GM12865 (cell line): ENCODE measurements at places on chromosomes 5 and 9.

- DNase-seq = no peak
Observed at GRCh38 chr5:59021837-59022514, 439.1 kb downstream of the RAB3C start.

GRCh38 chr9:76366275-76366674, 28.0 kb downstream of the RFK start:
- DNase-seq = no peak

- DNase-seq = no peak
Observed at GRCh38 chr5:148790545-148791333, 35.7 kb upstream of the ADRB2 start.

DNA sequence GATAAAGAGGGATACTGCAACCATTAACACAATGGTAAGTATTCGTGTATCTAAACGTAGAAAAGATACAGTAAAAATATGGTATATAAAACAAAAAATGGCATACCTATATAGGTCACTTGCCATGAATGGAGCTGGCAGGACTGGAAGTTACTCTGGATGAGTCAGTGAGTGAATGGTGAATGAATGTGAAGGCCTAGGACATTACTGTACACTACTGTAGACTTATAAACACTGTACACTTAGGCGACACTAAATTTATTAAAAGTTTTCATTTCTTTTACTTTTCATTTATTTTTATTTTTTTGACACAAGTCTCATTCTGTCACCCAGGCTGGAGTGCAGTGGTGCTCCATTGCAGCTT, 14.1 kb downstream of the TDRD7 start:
- DNase-seq = no peak

DNA sequence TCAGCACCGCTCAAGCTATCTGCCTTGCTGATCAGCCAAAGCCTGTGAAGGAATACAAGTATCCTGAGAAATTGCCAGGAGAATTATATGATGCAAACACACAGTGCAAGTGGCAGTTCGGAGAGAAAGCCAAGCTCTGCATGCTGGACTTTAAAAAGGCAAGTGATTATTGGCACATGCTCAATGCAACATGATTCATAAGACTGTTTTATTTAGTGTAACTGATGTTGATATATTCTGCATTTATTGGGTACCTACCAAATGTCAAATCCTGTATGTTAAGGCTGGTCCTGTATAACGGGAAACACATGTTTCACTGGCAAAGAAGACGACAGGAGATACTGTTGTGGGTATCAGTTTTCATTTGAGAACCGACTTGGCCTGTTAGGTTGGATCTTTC, 69.0 kb downstream of the ADAMTS16 start:
- no peak for DNase-seq

- DNase-seq = no peak
Observed at GRCh38 chr5:57863661-57864060, 381.1 kb upstream of the ACTBL2 start.

DNA sequence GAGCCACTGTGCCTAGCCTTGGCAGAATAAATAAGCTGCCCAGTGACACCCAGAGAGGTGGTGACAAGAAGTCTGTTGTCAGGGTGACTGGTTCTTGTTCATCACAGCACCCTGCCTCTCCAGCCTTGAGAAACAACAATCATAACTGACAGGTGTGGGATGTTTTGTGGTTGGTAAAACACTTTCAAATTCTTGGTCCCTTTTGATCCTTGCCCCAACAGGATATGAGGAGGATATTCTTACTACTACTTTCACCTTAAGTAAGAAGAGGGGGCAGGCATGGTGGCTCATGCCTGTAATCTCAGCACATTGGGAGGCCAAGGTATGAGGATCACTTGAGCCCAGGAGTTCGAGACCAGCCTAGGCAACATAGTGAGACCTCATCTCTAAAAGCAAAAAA, 14.2 kb upstream of the FRRS1L start:
- peak; percentile 90 for DNase-seq

DNA sequence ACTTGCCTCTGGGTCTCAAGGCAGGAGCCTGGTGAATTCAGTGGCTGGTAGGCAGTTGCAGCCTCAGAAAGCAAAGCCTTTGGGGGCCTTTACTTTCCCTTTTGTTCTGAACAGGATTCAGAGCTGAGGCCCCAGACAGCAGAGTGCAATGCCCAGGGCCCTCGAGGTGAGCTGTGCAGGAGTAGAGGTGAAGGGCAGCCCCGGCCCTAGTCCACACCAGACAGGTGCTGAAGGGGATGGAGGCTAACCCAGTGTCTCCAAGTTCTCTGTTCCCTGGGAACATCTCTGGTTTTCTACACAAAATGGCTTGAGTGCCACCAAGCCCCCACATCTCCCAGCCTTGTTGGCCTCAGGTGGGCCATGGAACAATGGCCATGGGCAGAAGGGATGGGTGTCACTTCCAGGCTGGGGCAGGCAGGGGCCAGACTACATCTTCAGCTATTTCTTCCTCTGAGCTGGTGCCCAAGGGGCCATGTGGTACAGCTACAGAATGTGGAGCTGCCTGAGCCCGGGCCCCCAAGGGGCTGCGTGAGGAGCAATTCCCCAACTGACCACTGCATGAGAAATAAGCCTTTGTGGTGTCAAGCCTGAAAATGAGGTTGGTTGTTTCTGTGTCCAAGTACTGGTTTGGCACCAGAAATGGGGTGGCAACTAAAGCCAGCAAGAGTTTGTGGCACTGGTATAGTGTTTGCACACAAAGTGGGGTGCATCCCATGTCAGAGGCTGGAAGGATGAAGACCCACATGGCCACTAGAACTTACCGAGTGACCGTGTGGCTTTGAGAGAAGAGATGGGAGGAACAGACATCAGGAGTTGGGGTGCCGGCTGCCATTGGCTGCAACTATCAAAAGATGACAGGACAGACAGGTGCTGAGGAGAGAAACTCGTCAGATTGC, 57.8 kb downstream of the BARX1 start:
- no peak for DNase-seq

DNA sequence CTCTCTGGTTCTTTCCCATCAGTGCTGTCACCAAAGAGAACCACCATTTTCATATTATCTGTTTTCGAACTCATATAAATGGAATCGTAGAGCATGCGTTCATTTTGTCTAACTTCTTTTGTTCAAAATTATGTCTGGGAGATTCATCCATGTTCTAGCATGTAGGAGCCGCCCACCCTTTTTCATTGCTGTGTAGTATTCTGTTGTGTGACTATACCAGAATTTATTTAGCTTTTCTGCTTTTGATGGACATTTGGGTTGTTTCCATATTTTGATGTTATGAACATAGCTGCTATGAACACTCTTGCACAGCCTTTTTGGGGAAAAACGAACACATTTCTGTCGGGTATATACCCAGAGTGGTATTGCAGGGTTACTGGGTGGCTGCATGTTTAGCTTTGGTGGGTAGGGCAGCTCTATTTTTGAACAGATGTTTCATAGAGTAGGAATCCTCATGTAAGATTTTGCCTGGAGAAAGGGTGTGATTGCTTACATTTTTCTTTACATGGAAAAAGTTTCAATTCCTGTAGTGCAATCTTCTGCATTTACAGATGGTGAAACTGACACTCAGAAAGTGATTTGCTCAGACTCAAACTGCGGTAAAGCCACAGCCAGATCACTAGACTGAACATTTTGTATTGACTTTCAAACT, 100.2 kb upstream of the IL12B start:
- DNase-seq = no peak

DNA sequence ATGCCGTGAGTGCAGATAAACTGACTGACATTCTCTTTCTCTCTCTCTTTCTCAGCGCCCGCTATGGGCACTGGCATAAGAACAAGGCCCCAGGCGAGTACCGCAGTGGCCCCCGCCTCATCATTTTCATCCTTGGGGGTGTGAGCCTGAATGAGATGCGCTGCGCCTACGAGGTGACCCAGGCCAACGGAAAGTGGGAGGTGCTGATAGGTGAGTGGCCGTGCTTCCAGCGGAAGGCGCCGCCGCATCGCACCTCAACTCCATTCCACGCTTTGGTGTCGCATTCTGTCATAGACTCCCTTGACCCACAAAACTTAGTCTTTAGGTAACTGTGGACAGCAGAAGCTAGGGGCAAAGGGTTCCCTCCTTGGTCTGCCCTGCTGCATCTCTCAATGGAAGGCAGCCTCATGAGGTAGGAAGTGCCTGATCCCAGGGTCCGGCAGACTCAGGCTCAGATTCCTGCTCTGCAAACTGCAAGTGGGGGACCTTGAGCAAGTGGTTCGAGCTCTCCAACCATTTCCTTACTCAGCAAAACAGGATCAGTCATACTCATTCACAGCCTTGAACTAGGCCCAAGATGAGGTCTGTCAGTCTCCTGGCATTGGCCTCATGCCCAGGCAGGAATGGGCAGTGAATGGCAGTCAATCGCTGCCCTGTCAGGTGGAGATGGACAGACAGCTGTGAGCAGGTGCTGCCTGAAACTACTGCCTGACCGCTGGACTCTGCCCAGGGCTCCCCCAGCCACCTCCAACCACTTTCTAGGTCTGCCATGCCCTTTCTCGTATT, 24.2 kb upstream of the CFAP157 start:
- DNase-seq = no peak

DNA sequence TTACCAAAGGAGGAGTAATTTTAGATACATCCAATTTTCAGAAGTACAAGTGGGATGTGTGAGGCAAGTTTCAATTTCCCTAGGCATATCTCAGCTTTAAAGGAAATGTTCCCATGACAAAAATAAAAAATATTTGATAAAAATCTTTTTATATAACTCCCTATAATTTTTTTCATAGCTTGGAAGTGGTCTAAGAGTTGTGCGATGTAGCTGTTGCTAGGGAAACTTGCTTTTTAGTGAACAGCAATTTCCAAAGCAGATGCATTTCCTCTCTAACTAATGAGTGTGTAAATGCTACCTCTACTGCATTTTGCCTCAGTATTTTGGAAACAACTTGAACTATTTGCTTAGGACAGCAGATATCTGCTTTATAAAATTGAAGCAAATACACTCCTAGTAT, 39.6 kb downstream of the MACIR start:
- no peak for DNase-seq

DNA sequence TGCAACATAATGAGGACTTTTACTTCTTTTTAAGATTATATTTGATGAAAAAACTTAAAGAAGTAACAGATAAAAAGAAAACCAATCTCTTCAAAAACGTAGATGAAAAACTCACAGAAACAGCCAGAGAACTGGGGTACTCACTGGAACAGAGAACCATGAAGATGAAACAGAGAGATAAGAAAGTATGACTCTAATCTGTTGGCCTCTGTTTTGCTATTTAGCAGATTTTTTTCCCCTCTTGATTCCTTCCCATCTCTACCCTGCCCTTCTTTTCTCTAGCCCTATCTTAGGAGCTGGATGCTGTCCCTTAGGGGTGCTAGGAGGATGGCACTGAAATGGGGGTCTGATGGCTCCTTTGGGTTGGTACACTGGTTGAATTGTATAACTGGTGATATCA, 97.5 kb upstream of the FREM1 start:
- DNase-seq = no peak
